ENCODE measurements at places on chromosomes 1 and 21.

DNA sequence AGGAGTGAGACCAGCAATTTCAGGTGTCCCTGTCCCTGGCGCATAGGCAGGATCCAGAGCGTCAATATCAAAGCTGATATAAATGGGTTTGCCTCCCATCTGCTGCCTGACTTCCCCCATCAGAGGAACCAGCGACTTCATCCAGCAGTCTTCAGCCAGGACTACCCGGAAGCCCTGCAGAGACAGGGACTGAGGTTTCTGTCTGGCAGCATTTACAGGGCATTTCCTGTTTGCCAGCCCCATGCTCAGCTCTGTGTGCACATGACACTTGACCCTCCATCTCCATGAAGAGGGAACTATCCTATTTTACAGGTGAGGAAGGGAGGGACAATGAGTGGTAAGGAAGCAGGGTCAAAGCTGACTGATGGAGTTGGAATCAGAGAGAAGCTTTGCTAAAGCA, 7.2 kb downstream of the AGMAT start:
- no peak for DNase-seq

GRCh38 chr1:198934901-198935305, 296.1 kb downstream of the PTPRC start:
- DNase-seq, result no peak

- peak; percentile 66 for DNase-seq
These were observed 13.2 kb downstream of the PPP1R15B start for GRCh38 chr1:204398197-204399125.

GRCh38 chr1:103129796-103130195, 21.5 kb upstream of the COL11A1 start:
- DNase-seq, result no peak

DNA sequence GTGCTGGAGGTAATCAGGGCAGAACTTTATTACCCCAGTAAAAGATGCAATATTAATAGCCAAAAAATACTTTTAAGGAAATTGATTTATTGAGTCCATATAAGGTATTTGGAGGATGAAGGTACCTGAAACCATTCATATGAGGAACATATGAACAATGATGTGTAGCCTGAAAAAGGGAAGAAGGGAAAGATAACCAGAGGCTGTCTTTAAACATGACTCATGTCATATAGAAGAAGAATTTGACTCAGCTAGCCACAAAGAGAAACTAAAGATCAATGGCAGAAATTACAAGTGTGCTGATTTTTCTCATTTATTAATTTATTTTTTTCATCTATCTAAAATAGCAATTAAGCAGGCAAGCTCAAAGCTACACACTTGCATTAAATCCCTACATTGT, 136.2 kb upstream of the DUSP10 start:
- DNase-seq, result no peak

- DNase-seq, result no peak
These were observed 6.9 kb downstream of the TGFB2 start for GRCh38 chr1:218352075-218352438.

- no peak for DNase-seq
These were observed 3.7 kb downstream of the VANGL2 start for GRCh38 chr1:160404094-160404493.

- peak; percentile 43 for DNase-seq
These were observed 6.6 kb upstream of the DOP1B start for GRCh38 chr21:36149788-36150711.

GRCh38 chr21:17542371-17543011, 29.6 kb downstream of the CXADR start:
- DNase-seq, result no peak

DNA sequence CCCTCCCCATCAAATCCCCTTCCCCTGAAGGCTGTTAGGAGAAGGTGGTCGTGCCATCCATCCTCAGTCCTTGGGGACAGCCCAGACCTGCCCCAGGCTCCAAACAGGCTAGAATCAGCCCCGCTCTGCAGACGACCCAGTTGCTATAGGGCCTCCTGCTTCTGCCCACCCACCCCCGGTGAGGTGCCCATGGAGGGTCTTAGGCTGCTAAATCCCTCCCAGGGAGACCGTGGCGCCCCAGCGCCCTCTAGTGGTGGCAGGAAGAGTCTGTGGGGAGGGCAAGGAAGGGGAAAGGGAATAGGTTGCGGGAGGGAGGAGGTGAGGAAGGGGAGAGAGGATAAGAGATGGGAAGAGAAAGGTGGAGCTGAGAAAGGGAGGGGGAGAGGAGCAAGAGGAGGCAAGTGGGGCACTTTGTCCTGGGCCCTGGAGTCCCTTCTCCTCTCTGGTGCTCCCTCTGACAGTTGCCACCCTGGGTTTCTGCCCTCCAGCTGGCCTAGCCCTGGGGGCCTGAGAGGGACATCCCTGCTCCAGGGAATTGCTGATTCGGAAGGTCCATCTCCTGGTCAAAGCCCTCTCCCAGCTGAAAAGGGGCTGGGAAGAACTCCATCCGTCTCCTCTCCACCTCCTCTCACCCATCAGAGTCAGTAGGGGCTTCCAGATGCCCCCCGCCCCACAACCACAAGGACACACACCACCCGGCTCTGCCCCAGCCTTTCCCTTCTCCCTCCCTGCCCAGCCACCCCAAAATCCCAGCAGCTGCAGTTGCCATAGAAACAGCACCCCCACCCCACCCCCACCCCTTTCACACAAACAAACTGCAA, 55.4 kb downstream of the CAMK2N1 start:
- DNase-seq, result no peak

DNA sequence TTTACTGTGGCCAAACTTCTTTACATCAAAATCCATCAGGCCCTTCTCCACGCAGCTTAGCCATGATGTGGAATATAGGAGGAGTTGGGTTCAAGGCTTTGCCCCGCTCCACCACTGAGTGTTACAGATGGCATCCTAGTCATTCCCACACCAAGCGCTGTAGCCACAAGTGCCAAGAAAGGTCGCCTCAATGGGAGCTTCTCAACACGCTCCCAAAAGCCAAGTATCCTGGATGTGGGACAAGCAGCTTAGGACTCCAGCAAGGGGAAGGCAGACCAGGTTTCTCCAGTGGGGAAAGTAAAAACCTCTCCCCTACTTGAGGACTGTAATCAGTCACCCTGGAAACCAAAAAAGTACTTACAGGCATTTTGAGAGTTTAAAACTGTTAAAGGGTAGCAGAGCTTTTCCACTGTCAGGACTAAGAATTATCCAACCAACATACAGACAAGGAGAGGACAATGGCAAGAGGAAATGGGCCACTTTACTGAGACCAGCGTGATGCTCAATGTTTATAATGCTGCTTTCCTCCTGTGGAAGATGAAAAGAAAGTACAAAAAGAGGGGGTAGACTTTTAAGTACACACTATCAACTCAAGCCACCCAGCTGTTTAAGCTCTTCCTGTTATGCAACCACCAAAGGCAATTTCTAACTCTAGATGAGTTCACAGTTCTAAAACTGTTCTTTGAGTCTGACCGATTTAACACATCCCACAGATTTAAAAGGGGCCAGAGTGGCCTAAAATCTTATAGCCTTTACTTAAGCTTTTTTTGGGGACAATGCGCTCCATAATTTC, 120.7 kb upstream of the KRTAP19-8 start:
- no peak for DNase-seq

DNA sequence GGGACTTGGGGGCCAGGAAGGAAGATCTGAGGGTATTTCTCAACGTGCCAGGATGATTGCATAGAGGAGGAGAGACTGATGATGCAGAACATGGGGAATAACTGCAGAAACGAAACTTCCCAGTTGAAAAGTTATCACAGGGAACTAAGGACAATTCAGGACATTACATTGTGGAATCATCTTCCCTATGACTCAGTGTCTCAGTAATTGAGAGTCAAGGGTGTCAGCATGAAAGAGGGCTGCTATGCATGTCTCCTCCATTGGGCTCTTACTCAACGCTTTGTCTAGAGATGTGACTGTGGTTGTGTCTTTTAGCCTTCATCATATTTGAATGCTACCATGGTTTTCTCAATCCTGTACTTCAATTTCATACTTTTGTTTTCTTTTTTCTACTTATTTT, 48.9 kb upstream of the PTGFR start:
- DNase-seq, result no peak

- no peak for DNase-seq
These were observed 246.1 kb upstream of the DUSP10 start for GRCh38 chr1:221987860-221988520.

GRCh38 chr1:110637475-110637874, 31.3 kb upstream of the KCNA2 start:
- no peak for DNase-seq

DNA sequence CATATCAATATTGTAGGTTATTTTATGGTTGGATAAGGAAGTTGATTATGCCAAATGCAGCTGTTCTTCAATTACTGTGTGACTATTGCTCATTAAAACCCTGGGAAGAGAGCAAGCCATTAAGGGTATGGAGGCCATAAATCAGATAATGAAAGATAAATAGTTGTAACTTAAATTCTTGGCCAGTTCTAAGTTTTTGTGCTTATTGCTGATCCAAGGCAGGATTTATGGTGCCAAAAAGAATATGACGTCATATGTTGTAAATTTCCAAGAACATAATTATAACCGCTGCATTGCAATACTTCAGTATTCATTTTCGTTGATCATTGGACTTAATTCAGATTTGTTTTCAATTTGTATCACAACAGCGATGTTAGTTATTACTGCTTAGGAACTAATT, 211.6 kb downstream of the LRRC40 start:
- DNase-seq, result no peak

DNA sequence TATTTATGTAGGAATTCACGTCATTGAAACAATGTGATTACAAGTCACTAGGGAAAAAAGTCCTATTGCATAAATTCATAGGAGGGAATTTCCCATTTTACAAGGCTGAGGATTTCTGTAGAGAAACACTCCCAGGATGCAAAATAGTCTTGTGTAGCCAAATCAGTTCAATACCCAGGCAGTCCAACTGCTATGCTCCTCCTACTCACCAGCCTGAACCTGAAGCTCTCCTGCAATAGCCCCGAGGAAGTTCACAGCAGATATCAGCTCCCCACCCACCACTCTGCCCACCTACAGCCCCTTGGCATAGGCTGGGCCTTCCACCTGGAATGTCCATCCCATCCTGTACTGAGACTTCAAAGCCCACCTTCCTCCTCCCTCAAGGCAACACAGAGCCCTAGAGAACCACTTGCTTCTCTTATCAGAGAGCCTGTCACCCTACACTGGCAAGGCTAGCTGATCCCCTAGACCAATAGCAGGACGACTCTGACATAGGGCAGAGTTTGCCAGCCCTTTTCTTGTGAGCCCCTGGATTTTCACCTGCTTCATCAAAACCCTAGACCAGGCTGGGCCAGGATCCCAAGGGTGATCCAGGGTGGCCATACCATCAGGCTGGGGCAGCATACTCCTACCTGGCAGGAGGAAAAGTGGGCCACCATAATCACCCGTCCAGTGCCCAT, 1.5 kb downstream of the LSS start:
- DNase-seq, result no peak

DNA sequence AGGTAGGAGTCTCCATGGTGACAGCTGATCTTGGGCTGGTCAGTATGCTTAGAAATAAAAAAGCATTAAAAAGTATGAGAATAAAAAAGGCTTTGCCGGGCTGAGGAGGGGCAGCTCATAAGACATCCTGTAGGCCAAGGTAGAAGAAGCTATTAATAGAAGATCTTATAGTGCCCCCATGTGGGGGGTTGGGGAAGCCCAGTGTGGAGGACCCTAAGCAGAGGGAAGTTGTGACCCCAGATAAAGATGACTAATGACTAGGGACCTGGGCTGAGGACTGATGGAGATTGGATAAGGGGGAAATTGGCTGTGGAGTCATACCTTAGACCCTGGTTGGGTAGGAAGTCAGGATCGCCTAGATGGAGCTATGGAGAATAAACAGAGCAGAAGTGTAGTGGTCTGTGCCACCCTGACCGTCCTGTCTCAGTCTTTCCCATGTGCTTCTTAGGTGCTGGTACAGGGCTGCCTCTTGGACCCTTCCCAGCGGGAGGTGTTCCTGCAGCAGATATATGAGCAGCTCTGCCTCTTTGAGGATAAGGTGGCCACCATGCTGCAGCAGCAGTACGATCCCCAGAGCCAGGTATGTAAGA, 25.0 kb downstream of the SZT2 start:
- peak; percentile 51 for DNase-seq

DNA sequence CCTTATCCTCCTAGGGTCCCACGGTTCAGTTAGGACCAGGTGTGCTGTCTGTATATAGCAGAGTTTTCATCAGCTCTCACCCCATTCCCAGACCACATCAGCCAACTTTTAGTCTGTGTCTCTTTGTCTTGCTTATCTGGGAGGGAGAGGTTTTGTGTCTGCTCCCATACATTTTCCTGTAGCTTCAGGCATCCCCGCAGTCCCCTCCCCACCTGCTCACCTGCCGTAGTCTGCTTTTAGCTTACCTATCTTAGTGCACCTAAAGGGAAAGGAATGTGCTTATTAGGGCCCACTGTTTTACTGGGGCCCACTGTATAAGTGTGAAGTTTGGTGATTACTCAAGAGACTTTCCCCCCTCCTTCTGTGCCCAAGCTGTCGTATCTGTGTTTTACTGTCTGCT, 225.1 kb downstream of the PLA2G4A start:
- DNase-seq, result no peak

DNA sequence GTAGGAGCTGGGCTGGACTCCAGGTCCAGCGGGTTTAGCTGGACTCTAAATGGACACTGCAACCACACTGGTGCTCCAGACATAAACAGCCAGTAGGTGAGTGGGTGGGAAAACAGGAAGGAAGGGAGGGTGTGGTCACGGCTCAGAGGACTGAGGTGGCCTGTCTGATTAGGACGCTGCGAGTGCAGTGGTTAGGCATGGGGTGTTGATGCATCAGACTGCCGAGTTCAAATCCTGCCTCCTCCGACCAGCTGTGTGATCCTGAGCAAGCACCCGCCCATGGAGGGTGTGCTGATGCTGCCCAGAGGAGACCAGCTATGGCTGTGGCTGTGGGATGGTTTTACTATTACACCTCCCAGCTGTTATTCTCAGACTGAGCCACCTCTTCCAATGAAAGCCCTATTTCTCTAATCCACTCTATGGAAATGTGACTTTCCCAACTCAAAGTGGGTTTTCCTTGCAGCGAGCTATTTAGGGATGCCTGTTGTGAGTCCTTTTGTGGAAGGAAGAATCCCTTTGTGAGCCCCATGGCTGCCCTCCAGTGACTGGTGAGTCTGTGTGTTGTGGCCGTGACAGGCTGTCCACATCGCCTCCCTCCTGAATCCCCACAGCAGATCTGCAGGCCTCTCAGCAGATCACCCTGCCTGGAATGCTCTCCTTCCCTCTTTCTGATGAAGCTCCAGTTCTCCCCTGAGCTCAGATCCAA, 56.6 kb upstream of the EDN2 start:
- no peak for DNase-seq

All from right hindlimb (tissue), 1 donor.